CD8-positive, alpha-beta memory T cell (primary cell): ENCODE measurements at places on chromosomes 5 and 9.

GRCh38 chr9:95036676-95037075 is 280.8 kb downstream of the FANCC start:
- no peak for DNase-seq
- no peaks in the 10 kb centered on the region for H3K27me3 ChIP-seq
- no peaks in the 10 kb centered on the region for H3K36me3 ChIP-seq

- H3K4me1 ChIP-seq: no peaks in the 10 kb centered on the region
- H3K36me3 ChIP-seq: no peaks in the 10 kb centered on the region
- no peak for DNase-seq
- H3K27ac ChIP-seq: no peak within 1 kb of the TSS
- H3K27me3 ChIP-seq: no peaks in the 10 kb centered on the region
- H3K4me3 ChIP-seq: no peak within 1 kb of the TSS
These were observed at the start of gene CTNND2 for GRCh38 chr5:11904265-11904906. CTNND2 (minus strand) TSS chr5:11904446; CDS start chr5:11903853, 593 bp downstream.

DNA sequence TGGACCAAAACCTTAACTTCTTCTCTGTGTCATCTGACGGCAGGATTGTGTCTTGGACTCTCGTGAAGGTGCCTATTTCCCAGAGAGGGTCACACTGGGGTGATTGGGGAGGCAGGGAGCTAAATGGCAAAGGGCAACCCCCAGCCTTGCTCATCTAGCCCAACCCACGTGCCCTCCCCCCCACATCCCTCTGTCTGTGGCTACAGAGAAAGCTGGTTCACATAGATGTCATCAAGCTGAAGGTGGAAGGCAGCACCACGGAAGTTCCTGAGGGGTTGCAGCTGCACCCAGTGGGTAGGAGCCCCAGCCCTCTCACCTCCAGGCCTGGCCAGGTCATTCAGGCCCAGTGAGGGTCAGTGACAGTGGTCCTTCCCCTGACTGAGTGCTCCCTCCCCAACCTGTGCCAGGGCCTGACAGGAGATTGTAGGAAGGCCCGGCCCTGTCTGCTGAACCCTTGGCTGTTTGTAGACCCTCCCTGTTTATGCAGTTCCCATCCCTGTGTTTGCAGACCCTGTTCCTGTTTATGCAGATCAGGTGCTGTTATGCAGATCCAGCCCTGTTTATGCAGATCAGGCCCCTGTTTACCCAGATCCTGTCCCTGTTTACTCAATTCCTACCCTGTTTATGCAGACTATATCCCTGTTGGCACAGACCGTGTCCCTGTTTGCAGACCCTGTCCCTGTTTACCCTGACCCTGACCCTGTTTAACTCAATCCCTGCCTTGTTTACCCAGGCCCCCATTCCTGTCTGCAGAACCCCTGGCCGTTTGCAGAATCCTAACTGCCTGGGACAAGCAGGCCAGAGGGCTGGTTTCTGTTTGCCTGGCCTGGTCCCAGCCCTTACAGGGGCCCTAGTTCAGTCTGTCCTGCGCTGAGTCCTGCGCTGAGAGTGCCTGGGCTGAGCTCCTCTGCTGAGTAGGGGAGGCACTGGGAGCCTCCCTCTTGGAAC is 10.4 kb downstream of the ENHO start:
- H3K4me3 ChIP-seq: no peak overlapping the region
- no peak for DNase-seq
- no peaks in the 10 kb centered on the region for H3K27me3 ChIP-seq

DNA sequence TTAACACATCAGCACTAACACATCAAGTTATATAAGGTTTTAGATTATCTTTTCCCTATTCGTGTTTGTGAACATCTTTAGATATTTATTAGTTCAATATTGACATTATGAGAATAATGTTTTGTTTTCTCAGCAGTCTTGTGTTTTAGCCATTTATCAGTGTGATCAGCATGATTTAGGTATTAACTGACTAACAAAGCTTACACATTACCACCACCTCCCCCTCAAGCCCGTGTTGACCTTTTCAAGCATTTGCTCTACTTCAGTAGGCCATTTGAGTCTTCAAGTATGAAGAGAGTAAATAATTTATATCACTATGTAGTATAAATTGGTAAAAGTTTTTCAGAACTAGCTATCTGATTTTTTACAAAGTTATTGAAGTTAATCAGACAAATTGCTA is 6.9 kb downstream of the PBX3 start:
- H3K4me1 ChIP-seq: peaks cover 10% of the 10 kb centered on the region
- no peaks in the 10 kb centered on the region for H3K36me3 ChIP-seq
- no peak overlapping the region for H3K4me3 ChIP-seq
- no peak overlapping the region for H3K27ac ChIP-seq
- H3K27me3 ChIP-seq: no peaks in the 10 kb centered on the region

DNA sequence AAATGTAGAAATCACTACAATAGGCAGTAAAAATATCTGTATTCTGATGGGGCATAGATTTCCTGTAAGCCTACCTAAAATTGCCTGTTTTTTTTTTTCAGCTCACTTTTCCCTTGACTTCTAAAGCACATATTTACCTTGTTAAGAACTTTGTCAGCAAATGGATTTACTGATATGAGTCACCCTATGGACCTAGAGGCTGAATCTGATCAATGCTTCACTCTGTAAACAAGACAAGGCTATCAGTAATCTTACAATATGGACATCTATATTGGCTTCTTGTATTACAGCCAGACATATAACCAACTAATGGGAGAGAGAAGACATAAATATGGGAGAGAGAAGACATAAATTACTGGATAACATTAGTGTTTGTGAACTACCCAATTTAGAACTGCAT is 792.7 kb upstream of the CHD1 start:
- H3K27ac ChIP-seq: no peak overlapping the region
- no peaks in the 10 kb centered on the region for H3K4me1 ChIP-seq
- no peaks in the 10 kb centered on the region for H3K27me3 ChIP-seq

- H3K4me3 ChIP-seq: peak overlapping the region; percentile 52
- H3K27me3 ChIP-seq: no peaks in the 10 kb centered on the region
- H3K4me1 ChIP-seq: peaks cover 18% of the 10 kb centered on the region
- H3K27ac ChIP-seq: peak overlapping the region; percentile 54
These were observed 191.8 kb downstream of the CD180 start for GRCh38 chr5:67004730-67005350.

DNA sequence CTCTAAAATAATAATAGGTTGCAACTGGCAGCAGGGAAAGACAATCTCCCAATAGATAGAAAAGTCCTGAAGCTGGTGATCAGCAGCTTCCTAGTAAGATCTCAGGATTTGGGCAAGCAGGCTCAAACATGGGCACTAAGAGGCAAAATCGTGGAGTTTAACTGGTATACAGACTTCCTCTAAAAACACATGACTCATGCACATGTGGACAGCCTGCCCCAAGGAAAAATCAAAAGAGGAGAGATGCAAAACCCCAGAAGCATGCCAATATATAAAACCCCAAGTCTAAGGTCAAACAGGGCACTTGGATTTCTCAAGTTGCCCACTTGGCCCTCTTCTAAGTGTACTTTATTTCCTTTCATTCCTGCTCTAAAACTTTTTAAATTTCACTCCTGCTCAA is 62.8 kb downstream of the CDKN2A start:
- H3K27me3 ChIP-seq: no peaks in the 10 kb centered on the region
- no peak for DNase-seq
- no peak overlapping the region for H3K4me3 ChIP-seq
- no peak overlapping the region for H3K27ac ChIP-seq
- no peaks in the 10 kb centered on the region for H3K4me1 ChIP-seq

DNA sequence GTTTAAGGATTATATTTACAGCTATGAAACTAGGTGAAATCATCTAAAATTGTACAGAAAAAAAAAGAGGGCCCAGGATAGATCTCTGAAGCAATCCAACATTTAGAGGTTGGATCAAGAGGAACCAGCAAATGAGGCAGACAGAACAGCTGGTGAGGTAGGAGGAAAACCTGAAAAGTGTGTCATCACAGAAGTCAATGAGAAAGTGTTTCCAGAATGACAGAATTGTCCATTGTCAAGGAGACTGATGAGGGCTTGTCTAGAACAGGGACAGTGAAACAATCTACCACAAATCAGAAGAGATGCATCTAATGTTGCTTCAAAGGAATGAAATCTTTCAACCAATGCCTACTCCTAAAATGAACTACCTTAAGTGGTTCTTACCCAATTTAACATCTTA is 6.6 kb downstream of the C5orf63 start:
- no peak overlapping the region for H3K4me3 ChIP-seq
- H3K27me3 ChIP-seq: no peaks in the 10 kb centered on the region
- DNase-seq: no peak
- H3K4me1 ChIP-seq: no peaks in the 10 kb centered on the region
- H3K36me3 ChIP-seq: no peaks in the 10 kb centered on the region
- no peak overlapping the region for H3K27ac ChIP-seq

GRCh38 chr5:82419559-82420332 is 141.6 kb upstream of the RPS23 start:
- no peak for DNase-seq
- no peaks in the 10 kb centered on the region for H3K27me3 ChIP-seq
- H3K4me3 ChIP-seq: no peak overlapping the region
- H3K4me1 ChIP-seq: no peaks in the 10 kb centered on the region
- H3K36me3 ChIP-seq: no peaks in the 10 kb centered on the region
- peak overlapping the region; percentile 75 for H3K27ac ChIP-seq

GRCh38 chr9:5515261-5515650 is 4.9 kb downstream of the PDCD1LG2 start:
- no peaks in the 10 kb centered on the region for H3K36me3 ChIP-seq
- no peak overlapping the region for H3K4me3 ChIP-seq
- peaks cover 3% of the 10 kb centered on the region for H3K4me1 ChIP-seq
- no peak overlapping the region for H3K27ac ChIP-seq

- no peak overlapping the region for H3K4me3 ChIP-seq
- DNase-seq: no peak
These were observed 9.7 kb downstream of the SERINC5 start for GRCh38 chr5:80246001-80246758.

GRCh38 chr5:93585041-93585766 is 2.2 kb downstream of the NR2F1 start:
- H3K36me3 ChIP-seq: no peaks in the 10 kb centered on the region
- peaks cover 23% of the 10 kb centered on the region for H3K4me1 ChIP-seq
- H3K4me3 ChIP-seq: no peak overlapping the region

DNA sequence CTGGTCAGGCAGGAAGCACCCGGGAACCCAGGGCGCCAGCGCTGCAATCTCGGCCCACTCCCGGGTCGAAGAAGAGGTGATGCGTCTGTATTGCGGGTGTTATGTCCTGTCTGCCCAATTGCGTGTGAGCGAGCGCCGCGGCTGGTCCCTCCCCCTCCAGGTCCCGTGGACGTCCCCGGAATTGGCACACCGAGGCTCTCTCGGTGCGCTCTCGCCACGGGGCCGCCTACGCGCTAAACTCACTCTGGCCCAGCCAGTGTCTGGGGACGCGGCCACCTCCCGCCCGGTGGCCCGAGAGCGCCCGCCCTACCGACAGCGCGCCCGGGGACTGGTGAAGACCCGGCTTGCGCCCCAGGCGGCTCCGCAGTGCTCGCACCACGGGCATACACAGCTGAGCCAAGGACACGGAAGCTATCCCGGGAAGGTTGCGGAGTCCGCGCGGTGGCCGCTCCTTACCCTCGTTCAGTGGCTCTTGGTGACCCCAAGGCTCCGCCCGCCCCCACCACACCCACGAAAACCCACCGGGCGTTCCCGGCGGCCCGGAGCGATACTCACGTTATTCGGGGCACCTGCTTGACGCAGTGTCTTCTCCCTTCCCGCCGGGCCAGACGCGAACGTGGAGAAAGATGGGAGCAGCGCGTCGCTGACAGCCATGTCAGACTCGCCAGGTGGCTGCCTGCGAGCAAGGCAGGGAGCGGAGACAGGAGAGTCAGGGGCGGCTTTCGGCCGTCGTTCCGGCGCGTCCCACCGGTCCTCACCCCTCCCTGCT is 1.0 kb downstream of the KLF4 start:
- no peak overlapping the region for H3K27ac ChIP-seq
- H3K4me1 ChIP-seq: no peaks in the 10 kb centered on the region

- no peaks in the 10 kb centered on the region for H3K27me3 ChIP-seq
- no peak overlapping the region for H3K4me3 ChIP-seq
- no peak for DNase-seq
- no peaks in the 10 kb centered on the region for H3K4me1 ChIP-seq
- no peak overlapping the region for H3K27ac ChIP-seq
These were observed 247.9 kb upstream of the VLDLR start for GRCh38 chr9:2373648-2374047.

GRCh38 chr9:83440641-83441040 is 97.6 kb downstream of the FRMD3 start:
- no peak overlapping the region for H3K27ac ChIP-seq
- no peaks in the 10 kb centered on the region for H3K36me3 ChIP-seq
- no peak for DNase-seq
- H3K4me3 ChIP-seq: no peak overlapping the region
- no peaks in the 10 kb centered on the region for H3K4me1 ChIP-seq

GRCh38 chr5:31251032-31251431 is 57.5 kb downstream of the CDH6 start:
- H3K4me1 ChIP-seq: no peaks in the 10 kb centered on the region
- H3K4me3 ChIP-seq: no peak overlapping the region
- no peaks in the 10 kb centered on the region for H3K27me3 ChIP-seq
- no peaks in the 10 kb centered on the region for H3K36me3 ChIP-seq

DNA sequence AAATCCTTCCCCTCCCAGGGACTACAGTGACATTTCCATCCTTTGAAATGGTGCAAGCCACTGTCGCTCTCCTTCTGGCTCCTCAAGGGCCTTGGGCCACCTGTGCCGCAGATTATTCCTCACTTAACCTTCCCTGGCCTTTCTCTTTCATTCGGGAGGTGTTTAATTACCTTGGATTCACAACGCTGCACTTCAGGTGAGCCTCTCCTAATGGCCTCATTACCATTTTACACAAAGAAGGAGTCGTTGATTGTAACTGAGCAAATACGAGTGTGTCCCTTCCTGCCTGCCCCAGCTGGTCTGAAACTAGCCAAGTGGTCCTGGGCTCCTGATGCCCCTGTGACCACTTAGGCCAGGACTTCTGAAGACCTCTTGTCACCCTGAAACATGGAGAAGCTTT is 205.0 kb downstream of the CRB2 start:
- no peaks in the 10 kb centered on the region for H3K4me1 ChIP-seq
- peaks cover 4% of the 10 kb centered on the region for H3K36me3 ChIP-seq
- H3K4me3 ChIP-seq: no peak overlapping the region
- H3K27ac ChIP-seq: no peak overlapping the region

DNA sequence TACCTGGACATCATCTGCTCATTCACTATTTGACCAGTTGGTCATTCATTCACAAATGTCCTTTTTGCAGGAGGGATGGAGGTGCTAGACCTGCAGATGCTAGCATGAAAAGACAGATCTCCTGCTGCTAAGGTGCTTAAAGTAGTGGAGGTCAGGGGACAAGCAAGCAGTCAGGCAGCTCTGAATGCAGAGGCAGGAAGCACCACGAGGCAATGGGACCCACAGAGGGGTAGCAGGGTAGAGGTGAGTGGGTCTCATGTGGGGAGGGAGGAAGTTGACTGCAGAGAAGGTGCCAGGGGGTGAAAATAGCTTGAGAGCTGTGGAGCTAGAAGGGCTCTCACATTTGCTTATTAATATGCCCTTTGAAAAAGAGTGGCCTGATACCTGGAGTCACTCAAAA is 25.2 kb downstream of the FXN start:
- H3K4me1 ChIP-seq: no peaks in the 10 kb centered on the region
- no peaks in the 10 kb centered on the region for H3K27me3 ChIP-seq
- no peak overlapping the region for H3K4me3 ChIP-seq
